GM18507 (cell line): ENCODE measurements at places on chromosomes 16 and 17.

- no peak for DNase-seq
Measured at GRCh38 chr16:73356401-73357079, 308.6 kb upstream of the ZFHX3 start.

- no peak for DNase-seq
Measured at GRCh38 chr16:70715860-70716357, 30.1 kb upstream of the MTSS2 start.

- no peak for DNase-seq
Measured at GRCh38 chr17:3556916-3557767, 470 bp downstream of the TRPV3 start.

DNA sequence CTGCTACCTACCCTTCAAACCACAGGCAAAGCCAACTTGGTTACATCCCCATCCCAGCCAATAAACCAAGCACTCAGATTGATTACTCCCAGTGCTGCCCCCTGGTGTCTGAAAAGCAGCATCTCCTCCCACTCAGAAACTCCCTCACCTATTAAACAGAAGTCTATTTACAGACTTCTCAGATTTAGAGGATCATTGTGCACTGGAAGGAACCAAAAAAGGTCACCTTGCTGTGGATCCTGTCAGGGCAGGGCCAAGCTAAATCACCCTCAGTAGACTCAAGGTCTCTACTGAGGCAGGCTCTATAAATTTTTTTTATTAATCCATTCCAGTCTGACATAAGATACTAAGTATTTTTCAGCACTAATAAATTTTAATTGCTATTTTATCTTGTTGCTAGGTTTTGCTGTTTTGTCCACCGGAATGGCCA lies 17.6 kb downstream of the HIGD1B start:
- peak; percentile 52 for DNase-seq
